Hematopoietic multipotent progenitor cell (in vitro differentiated cells): ENCODE measurements at places on chromosomes 13 and 19. TPM values are rescaled to one million over a fixed set of nuclear protein-coding genes. Genes with fewer than 3 reads are reported as not detected.

- DNase-seq, result no peak
Measured at GRCh38 chr19:1856698-1857603, 6.4 kb downstream of the KLF16 start.

- DNase-seq, result no peak
Measured at GRCh38 chr13:26502826-26503225, 54.7 kb upstream of the WASF3 start.

- DNase-seq, result no peak
Measured at GRCh38 chr13:100508455-100508854, 80.1 kb downstream of the GGACT start.

GRCh38 chr19:8610041-8610935, at the start of gene ADAMTS10:
Gene ADAMTS10, minus strand, starts transcription at chr19:8610715. Its CDS starts 5,005 bp downstream, at chr19:8605710.
- peak; percentile 76 for DNase-seq

GRCh38 chr13:37448153-37448552, 150.4 kb downstream of the POSTN start:
- no peak for DNase-seq

DNA sequence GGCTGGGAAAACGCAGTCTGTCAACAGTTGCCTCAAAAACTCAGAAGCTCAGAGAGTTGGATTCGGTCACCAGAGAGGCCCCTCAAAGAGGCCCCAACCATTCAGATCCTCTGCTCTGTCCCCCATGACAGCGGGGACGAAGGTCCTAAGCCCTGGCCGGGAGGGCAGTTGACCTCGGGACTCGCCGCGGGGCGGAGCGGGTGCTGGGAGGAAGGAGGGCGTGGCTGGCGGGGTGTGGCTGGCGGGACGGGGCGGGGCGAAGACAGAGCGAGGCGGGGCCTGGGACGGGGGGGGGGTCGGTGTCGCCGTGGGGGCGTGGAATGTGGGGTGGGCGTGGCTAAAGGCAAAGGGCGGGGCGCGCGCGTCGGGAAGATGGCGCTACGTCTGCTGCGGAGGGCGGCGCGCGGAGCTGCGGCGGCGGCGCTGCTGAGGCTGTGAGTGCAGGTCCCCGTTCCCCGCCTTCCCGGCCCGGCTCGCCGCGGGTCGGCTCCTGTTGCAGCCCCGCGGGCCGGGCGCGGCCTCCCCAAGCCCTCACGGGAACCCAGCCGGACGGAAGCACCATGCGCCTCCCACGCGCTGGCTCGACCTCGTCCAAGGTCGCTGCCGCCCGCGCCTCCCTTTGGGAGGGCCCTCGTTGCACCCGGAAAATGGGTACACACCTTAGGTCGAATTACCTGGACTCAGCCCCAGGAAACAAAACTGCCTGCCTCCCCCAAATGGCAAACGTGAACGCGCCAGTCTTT, 105.2 kb downstream of the TM9SF2 start:
- DNase-seq, result peak; percentile 89

GRCh38 chr19:46913198-46913851, 52.5 kb downstream of the ARHGAP35 start:
- no peak for DNase-seq

- no peak for DNase-seq
Measured at GRCh38 chr13:50450279-50450678, 393.2 kb downstream of the DLEU7 start.

DNA sequence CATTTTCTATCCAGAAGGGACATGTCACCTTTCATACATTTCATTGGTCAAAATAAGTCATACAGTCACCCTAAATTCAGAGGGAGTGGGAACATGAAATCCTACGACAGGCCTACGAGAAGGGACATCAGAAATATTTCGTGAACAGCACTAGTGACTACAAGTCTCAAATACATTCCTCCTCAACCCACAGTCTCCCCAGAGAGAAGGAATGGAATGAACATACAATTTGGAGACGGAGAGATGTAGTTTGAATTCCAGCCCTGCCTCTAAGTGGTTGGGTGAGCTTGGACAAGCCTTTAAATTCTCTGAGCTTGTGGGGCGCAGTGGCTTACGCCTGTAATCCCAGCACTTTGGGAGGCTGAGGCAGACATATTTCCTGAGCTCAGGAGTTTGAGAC, 9.9 kb downstream of the SERTM1 start:
- no peak for DNase-seq

Gene ENOX1
- 0.54 TPM for total RNA-seq

Gene MPV17L2
- 12.4 TPM for total RNA-seq

Gene ZNF841
- total RNA-seq, result 4.6 TPM

Gene NCAN
- total RNA-seq, result not detected

Gene CEACAM7
- total RNA-seq, result not detected
